ENCODE measurements at places on chromosomes 13 and 19.
A peak's percentile ranks its signal among the peaks of the same experiment; 100 is the strongest.

DNA sequence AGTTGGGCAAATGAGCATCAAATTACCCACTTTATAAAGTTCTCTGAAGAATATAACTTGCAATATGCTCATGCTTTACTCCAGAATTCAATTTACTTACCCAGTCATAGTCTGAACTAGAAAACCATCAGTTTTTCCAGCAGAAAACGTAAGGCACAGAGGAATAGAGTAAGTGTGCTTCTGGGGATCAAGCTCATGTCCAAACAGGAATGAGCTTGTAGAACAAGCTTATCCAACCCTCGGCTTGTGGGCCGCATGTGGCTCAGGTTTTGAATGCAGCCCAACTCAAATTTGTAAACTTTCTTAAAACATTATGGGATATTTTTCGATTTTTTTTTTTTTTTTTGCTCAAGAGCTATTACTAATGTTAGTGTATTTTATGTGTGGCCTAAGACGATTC is 308.5 kb upstream of the KLF12 start:
- no peak for DNase-seq

DNA sequence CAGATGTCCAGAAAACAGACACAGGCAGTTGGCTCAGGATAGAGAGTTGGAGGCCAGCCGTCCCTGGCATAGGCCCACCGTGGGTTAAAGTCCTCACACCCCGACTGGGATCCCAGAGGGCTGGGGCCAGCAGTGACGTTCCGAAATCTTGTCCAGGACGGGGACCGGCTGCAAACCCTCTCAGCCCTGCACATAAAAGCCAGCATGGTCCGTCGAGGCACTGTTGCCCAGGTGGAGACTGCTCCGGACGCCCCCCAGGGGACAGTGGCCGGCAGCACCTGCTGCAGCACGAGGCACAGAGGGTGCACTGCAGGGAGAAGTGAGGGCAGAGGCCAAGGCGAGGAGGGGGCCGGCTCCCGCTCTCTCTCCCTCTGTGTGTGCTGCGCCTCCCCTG is 4.3 kb upstream of the IFNL2 start:
- no peak for DNase-seq

GRCh38 chr13:47621931-47622330 is 379.1 kb downstream of the SUCLA2 start:
- no peak for DNase-seq

DNA sequence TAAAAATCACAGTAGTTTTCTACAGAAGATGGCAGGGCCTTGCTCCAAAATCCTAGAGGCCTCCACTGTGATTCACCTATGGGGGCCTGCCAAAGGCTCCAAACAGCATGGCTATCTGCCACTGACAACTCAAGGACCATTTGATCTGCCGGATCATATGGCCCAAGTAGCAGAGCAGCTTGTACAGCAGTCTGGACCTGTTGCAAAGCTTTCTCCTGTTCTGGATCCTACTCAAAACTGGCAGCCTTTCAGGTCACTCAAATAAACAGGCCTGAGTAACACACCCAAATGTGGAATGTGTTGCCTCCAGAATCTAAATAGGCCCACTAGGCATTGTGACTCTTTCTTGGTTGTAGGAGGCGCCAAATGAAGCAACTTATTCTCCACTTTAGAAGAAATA is 1049.3 kb downstream of the PCDH9 start:
- no peak for DNase-seq

- DNase-seq, result no peak
Measured at GRCh38 chr13:63209330-63210017, 1793.8 kb upstream of the PCDH20 start.

- no peak for DNase-seq
Measured at GRCh38 chr19:30059741-30060457, 117.9 kb downstream of the URI1 start.

DNA sequence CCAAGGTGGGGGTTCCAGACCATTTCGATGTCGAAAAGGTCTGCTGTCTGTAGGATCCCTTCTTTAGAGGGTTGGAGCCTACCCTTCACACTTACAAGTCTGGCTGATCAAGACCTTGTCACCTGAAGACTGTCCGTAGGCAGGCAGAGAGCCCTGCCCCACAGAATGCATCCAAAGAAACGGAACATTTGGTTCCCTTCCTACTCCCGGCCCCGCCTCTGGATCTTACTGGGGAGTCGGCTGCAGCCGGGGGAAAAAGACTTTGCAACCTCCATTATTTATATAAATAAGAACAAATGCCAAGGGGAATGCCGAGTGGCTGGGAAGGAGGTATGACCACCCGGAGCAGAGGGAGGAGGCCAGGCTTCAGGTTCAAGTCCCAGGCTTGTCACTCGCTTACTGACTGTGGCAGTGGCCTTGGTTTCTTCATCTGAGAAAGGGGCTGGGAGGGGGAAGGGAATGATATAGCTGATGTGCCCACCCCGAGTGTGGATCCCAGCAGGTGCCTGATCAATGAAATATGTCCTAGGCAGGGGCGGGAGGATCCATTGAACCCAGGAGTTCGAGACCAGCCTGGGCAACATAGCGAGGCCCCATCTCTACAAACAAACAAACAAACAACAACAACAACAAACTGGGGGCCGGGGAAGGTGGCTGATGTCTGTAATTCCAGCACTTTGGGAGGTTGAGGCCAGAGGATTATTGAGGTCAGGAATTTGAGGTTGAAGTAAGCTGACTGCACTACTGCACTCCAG is 48.7 kb downstream of the RFX2 start:
- no peak for DNase-seq

DNA sequence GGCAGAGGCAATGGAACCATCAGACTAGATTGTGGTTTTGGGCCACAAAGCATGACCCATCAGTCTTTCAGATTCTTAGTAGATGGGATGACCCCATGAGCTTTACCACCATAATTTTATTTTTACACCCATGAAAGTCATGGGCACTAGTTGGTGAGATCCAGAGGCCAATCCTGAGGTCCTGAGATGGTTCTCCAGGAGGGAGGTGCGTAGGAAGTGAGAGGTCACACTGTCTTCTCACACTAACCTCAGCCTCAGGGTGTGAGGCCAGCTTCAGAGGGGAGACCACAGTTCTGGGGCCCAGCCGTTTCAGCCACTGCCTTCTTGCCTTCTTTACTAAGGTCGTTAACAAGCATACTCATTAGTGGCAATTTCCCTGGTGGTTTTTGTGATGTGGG is 106.4 kb downstream of the AKAP11 start:
- DNase-seq, result peak; percentile 47
